ENCODE measurements at places on chromosomes 2 and 18.

- DNase-seq, result no peak
Measured at GRCh38 chr2:120864981-120865380, 129.3 kb downstream of the GLI2 start.

DNA sequence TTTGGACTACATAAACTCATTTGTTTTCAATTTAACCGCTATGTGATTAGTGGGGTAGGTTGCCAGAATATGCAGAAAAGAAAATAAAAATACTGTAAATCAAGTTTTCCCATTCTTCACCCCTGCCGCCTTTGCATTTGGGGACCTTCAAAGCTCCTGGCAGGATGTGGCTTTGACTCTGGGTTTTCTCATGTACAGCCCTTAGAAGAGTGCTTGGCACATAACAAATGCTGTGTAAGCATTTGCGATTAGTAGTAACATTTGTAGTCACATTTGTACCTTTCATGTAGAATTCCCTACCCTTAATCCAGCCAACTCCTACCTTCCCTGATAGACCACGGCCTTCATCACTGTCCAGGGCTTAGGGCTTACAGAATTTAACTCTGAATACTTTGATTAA is 262.6 kb downstream of the MREG start:
- no peak for DNase-seq

- DNase-seq, result no peak
Measured at GRCh38 chr2:155518094-155518493, 814.4 kb downstream of the NR4A2 start.

DNA sequence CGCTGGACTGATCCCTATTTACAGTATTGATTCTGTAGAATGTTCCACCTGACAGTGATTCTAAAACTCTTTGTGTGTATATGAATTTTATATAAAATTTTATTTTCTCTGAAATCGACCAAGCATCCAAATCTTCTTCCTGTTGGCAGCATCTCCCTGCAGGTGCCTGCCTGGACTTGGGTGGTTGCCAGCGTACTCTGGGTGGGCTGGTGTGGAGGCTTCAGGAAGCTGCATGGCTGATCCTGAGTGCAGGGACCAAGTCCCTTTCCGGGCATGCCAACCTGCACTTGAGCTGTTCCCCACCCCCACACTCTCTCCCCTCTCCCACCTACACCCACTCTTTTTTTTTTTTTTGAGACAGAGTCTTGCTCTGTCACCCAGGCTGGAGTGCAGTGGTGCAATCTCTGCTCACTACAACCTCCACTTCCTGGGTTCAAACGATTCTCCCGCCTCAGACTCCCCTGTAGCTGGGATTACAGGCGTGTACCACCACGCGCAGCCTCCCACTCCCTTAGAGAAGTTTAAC is 53.2 kb upstream of the ALKAL2 start:
- no peak for DNase-seq

GRCh38 chr2:168392024-168392423 is 64.0 kb upstream of the CERS6 start:
- no peak for DNase-seq

GRCh38 chr2:139916822-139917221 is 1136.6 kb upstream of the NXPH2 start:
- no peak for DNase-seq

GRCh38 chr2:158337018-158337417 is 119.5 kb downstream of the CCDC148 start:
- peak; percentile 13 for DNase-seq

All from hematopoietic multipotent progenitor cell treated with erythropoietin and hydrocortisone succinate and interleukin-3 and kit ligand, for 4 days (in vitro differentiated cells).